Cardiac muscle cell (in vitro differentiated cells and primary cell): ENCODE measurements at places on chromosomes 4 and X. TPM values are rescaled to one million over a fixed set of nuclear protein-coding genes. Genes with fewer than 3 reads are reported as not detected.

GRCh38 chr4:48813964-48814363 is 16.9 kb upstream of the OCIAD1 start:
- peaks cover 10% of the 10 kb centered on the region for H3K4me1 ChIP-seq
- no peak overlapping the region for H3K4me3 ChIP-seq
- DNase-seq, result no peak
- H3K27me3 ChIP-seq, result no peaks in the 10 kb centered on the region
- H3K36me3 ChIP-seq, result no peaks in the 10 kb centered on the region
- no peak overlapping the region for H3K27ac ChIP-seq

DNA sequence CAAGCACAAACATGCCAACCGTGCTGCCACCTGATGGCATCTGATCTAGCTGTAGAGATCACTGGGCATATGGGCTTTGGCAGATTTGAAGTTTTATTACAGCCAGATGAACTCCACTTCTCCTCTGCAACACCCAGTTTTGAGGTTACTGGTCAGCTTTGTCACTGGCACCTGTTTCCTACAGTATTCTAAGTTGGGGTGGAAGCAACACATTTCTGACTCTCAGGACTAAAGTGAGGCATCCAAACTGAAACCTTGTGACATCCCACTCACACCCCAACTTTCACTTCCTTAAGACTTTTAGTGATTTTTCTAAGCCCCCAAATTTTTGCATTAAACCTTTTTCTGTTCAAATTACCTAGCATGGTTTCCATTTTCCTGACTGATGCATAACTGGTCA is 115.1 kb upstream of the PCDH18 start:
- DNase-seq, result no peak
- H3K4me1 ChIP-seq, result no peaks in the 10 kb centered on the region
- H3K4me3 ChIP-seq, result no peak overlapping the region
- no peaks in the 10 kb centered on the region for H3K27me3 ChIP-seq

DNA sequence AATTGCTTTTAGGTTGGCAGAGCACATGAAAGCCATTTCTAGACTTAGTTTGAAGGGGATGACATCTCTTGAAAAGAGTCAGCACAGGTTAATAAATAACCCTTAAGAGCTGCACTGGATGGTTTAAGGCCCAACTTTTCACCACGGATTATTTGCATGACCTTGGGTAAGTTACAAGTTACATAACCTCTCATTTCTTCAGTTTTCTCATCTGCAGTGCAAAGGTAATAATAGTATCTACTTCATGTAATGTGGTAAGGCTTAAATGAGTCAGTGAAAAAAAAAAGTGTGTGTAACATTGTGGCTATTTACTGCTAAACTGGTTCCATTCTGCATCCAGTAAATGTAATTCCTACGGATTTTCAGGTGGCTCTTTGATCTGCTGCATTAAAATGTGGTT is 715.8 kb downstream of the CCSER1 start:
- H3K27me3 ChIP-seq, result no peaks in the 10 kb centered on the region
- H3K36me3 ChIP-seq, result no peaks in the 10 kb centered on the region
- H3K4me3 ChIP-seq, result no peak overlapping the region
- no peaks in the 10 kb centered on the region for H3K4me1 ChIP-seq

GRCh38 chr4:89506866-89507491 is 199.4 kb upstream of the GPRIN3 start:
- DNase-seq, result no peak
- no peak overlapping the region for H3K4me3 ChIP-seq
- no peaks in the 10 kb centered on the region for H3K4me1 ChIP-seq
- H3K27ac ChIP-seq, result no peak overlapping the region
- no peaks in the 10 kb centered on the region for H3K36me3 ChIP-seq

Gene GLUD2
- 0.14 and 0.18 TPM in 2 replicates for total RNA-seq

Gene SHROOM4
- 1.8 and 1.9 TPM in 2 replicates for total RNA-seq

DNA sequence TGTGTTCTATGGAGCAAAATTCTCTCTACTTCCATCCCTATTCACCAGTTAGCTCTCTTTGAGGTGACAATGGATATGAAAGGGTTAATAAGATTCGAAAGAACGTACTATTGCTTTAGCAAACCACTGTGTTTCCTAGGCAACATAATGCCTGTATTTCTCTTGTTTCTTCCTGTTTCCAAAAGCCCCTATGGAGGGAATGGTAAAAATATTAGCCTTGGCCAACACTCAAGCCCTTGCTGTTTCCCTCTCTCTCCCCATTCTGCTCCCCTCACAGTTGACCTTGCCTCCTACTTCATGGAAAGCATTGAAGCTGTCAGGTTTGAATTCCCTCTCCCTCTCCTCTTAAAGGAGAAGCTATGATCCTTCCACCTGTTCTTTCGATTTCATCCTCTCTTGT is 9.6 kb upstream of the PGRMC1 start:
- no peaks in the 10 kb centered on the region for H3K36me3 ChIP-seq
- no peak overlapping the region for H3K27ac ChIP-seq
- no peaks in the 10 kb centered on the region for H3K27me3 ChIP-seq

Gene ARHGAP24
- 8.6 and 10.4 TPM in 2 replicates for total RNA-seq

Gene SHROOM2
- total RNA-seq, result 32.9 and 36.0 TPM in 2 replicates

DNA sequence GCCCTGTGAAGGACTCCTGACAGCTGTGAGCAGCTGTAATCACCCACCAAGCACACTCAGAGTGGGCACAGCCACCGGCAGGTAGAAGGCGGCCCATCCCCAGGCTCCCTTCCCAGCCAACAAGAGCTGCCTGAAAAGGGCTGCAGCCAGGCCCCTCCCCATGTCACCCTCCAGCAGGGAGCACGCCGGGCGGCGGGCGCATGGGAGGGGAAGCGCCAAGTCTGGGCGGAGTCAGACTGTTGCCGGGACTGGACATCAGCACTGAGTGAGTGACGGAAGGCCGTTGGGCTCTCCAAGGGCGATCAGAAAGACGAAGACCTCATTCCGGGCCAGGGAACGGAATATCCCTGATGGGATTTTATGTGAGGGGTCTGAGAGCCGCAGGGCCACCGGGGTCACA is 82.1 kb downstream of the PPP2R2C start:
- H3K27ac ChIP-seq, result no peak overlapping the region
- no peaks in the 10 kb centered on the region for H3K4me1 ChIP-seq
- H3K27me3 ChIP-seq, result no peaks in the 10 kb centered on the region
- no peak overlapping the region for H3K4me3 ChIP-seq
- no peaks in the 10 kb centered on the region for H3K36me3 ChIP-seq

DNA sequence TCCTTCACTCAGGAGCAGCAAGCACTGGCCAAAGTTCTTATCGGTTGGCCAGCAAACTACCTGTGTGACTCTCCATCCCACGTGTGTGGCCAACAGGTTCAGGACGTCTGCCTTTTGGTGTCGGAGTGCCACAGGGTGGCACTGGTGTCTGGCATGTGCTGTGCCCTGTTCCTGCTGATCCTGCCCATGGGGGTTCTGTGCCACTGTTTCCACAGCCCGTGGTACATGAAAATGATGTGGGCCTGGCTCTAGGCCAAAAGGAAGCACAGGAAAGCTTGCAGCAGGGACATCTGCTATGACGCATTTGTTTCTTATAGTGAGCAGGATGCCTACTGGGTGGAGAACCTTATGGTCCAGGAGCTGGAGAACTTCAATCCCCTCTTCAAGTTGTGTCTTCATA is 4.6 kb upstream of the TLR2 start:
- H3K4me1 ChIP-seq, result no peaks in the 10 kb centered on the region
- no peak for DNase-seq
- no peak overlapping the region for H3K4me3 ChIP-seq
- H3K27ac ChIP-seq, result no peak overlapping the region
- peaks cover 31% of the 10 kb centered on the region for H3K27me3 ChIP-seq
- H3K36me3 ChIP-seq, result no peaks in the 10 kb centered on the region

DNA sequence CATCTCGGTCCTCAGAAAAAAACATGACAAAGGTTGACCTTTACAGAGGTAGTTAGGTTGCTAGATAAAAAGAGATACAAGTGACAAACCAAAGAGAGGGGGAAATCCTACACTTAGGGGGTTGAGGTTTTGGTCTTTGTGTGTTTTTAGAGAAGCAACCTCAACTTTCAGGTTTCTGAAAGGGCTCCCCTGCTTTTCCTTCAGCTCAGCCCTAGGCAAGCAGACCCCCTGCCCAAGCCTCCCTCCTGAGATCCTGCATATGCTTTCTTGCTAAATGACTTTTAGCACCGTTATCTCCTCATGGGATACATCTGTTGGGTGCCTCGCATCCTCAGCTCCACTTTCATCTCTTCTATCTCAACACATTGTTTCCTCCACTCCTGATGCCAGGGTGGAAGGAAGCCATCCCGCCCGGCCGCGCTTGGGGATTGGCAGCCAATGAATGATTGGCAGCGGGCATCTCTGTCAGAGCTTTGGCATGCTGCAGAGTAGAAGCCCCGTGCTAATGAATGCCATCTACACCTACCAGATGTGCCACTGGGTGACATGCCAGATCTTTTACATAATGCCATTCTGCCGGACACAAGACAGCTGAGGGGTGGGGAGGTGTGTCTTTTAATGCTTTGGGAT is 15.0 kb upstream of the PRDM8 start:
- no peaks in the 10 kb centered on the region for H3K36me3 ChIP-seq
- no peak overlapping the region for H3K4me3 ChIP-seq
- H3K4me1 ChIP-seq, result peaks cover 3% of the 10 kb centered on the region
- H3K27me3 ChIP-seq, result peaks cover 48% of the 10 kb centered on the region
- H3K27ac ChIP-seq, result no peak overlapping the region

- H3K4me1 ChIP-seq, result peaks cover 54% of the 10 kb centered on the region
- H3K36me3 ChIP-seq, result no peaks in the 10 kb centered on the region
- DNase-seq, result no peak
- H3K27ac ChIP-seq, result peak overlapping the region; percentile 51
Observed at GRCh38 chr4:159158083-159158617, 55.3 kb downstream of the RAPGEF2 start.

Gene HTR2C
- 0.04 and 0.18 TPM in 2 replicates for total RNA-seq

Gene HS6ST2
- total RNA-seq, result 20.6 and 27.1 TPM in 2 replicates

Gene USP17L20
- total RNA-seq, result not detected in 2 replicates

- H3K4me3 ChIP-seq, result no peak overlapping the region
- H3K27ac ChIP-seq, result no peak overlapping the region
- no peaks in the 10 kb centered on the region for H3K4me1 ChIP-seq
- DNase-seq, result no peak
- H3K36me3 ChIP-seq, result no peaks in the 10 kb centered on the region
Observed at GRCh38 chr4:98739751-98740150, 81.3 kb upstream of the TSPAN5 start.

GRCh38 chrX:26511589-26512363 is 295.8 kb downstream of the MAGEB5 start:
- DNase-seq, result no peak
- H3K4me1 ChIP-seq, result no peaks in the 10 kb centered on the region
- H3K27me3 ChIP-seq, result no peaks in the 10 kb centered on the region
- H3K36me3 ChIP-seq, result no peaks in the 10 kb centered on the region
- no peak overlapping the region for H3K27ac ChIP-seq
- no peak overlapping the region for H3K4me3 ChIP-seq
